HT-29 (cell line): ENCODE measurements at places on chromosomes 12 and 14.

DNA sequence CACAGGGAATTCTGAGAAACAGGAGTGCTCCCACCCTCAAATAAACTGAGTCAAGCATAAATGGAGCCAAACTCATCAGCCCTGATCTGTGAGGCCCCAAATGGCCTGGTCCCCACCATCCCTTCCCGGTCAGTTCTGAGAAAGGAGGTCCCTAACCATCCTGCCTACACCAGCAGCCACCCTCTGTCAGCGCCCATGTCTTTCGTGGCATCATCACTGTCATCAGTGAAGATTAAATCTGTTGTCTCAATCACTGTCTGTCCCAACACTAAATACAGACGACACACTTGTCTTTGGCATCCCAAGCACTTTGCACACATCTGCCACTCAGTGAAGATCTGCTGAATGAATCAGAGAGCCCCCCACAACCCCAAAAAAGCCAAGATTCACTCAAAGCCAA is 22.4 kb downstream of the VPS37B start:
- DNase-seq = no peak

DNA sequence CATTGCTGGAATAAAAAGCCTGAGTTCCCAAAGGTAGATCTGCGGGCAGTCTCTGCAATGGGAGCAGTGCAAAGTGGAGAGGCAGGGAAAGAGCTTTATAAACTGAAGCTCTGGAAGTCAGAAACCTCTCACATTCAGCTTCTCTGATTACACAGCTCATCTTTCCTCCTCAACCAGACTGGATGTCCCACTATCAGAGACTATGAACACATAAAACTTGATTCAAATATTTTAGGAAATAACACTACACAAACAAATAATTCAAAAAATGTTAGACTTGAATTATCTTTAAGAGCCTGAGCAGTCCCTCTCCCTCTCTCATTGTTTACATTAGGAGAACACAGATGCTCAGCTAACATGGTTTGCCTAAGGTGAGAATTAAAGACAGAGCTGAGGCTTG is 72.9 kb downstream of the DENND5B start:
- no peak for DNase-seq

GRCh38 chr14:77746064-77746702 is 14.8 kb downstream of the SNW1 start:
- DNase-seq = no peak

- DNase-seq = peak; percentile 62
Measured at GRCh38 chr14:22084393-22085281, 411.0 kb upstream of the OR4E1 start.

GRCh38 chr14:65229748-65230728 is 127.7 kb upstream of the MAX start:
- DNase-seq = peak; percentile 44
